ENCODE measurements at places on chromosomes 2 and 18.

DNA sequence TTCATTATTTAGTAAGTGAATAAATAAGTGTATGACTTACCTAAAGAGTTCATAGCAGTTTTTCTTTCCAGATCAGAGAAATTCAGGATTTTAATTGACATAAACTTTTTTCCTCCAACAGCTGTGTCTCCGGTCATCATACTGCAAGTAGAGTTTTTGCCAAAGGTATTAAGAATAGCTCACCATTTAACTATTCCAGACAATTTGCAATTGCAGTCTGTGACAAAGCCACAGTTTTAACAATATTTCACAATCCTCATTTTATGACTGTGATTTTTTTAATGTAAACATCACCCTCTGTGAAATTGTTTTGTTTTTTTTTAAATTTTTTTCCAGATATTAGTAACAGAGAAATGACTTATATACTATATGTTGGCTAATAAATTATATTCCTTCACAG lies 199.1 kb downstream of the TRIB2 start:
- no peak for DNase-seq

DNA sequence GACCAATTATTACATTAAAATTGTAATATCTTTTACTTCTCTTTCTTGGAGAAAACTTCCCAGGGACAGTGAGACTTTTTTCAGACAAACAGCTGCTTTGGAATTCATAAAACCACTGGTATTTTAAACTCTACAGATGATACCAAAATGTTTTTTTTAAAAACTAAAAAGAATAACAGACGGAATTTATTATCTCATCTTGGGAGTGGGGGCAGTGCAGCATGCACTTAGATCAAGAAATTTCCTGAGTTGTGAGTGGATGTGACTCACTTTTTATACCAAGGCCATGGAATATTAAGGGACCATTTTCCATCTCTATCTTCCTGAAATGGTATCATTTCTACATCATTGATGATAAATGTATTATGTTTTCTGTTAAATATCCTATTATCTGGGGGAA lies 422.8 kb upstream of the HNRNPA3 start:
- DNase-seq, result no peak

GRCh38 chr2:124973396-124973795 lies 948.3 kb downstream of the CNTNAP5 start:
- DNase-seq, result no peak

DNA sequence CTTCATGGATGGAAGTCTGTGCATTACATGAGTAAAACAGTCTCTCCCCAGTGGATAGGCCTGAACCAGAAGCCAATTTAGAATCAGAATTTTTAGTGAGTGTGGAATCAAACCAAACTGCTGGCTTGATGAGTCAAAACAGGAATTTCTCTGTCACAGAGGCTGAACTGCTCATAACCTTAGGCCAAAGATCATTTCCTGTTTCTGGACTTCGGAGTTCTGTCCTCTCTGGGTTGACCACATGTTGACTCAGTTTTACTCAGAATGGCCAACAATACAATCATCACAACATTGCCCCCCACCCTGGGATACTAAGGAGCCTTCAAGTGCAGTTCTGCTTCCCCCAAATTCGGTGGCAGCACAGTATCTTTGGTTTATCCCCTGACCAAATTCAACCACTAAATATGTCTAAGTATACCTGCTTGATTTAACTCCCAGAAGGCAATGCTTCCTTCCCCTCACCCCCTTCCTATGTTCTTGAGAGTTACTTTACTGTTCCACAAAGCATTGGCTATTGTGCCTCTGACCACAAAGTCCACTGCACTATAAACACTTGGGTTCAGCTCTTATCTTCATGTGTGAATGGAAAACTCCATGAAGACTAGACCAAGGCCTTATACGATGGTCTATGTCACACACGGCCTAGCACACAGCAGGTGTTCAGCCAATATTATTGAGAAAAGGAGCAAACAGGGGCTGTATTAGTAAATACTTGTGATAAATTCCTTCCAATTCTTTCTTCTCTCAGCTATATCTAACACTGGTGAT lies 67.8 kb downstream of the NXPH2 start:
- no peak for DNase-seq

DNA sequence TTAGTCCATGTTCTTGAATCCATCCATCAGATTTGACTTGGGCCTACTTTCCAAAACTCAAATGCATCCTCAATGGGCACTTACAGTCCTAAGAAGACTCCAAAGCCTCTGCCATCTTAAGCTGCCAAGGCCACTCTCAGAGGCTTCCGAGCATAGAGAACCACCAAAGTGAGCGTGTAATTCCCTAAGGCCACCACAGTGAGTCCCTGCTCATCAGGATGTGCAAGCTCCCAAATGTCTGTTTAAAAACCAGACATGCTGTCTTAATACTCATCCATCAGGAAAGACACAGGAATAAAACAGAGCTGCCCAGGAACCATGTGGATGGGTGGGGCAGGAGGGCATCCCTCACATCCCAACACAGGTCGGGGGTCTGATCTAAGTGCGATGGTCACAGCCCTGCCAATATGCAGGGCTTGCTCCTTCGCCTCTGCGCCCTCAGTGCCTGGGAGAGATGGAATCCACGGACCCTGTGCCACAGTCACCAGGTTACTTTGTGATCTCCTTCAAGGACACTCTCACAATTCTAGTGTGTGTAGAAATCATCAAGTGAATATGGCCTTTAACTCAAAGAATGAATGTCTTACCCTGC lies 80.4 kb downstream of the POLR1A start:
- DNase-seq, result no peak

DNA sequence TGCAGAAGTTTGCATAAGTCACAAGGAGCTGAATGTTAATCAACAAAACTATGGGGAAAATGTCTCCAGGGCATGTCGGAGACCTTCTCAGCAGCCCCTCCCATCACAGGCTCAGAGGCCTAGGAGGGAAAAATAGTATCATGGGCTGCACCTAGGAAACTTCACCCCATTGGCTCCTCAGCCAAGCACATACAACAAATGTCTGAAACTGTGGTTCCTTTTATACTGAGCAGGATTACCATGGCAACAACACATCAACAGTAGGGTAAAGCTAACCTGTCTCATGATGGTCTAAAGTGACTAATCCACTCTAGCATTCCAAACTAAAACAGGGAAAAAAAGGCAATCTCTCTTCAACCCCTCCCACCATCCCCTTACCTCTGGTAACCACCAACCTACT lies 3.2 kb upstream of the NEMP2 start:
- DNase-seq, result no peak

Data from CD8-positive, alpha-beta memory T cell (primary cell).